Urothelium cell line (cell line): ENCODE measurements at places on chromosomes 7 and 10.

DNA sequence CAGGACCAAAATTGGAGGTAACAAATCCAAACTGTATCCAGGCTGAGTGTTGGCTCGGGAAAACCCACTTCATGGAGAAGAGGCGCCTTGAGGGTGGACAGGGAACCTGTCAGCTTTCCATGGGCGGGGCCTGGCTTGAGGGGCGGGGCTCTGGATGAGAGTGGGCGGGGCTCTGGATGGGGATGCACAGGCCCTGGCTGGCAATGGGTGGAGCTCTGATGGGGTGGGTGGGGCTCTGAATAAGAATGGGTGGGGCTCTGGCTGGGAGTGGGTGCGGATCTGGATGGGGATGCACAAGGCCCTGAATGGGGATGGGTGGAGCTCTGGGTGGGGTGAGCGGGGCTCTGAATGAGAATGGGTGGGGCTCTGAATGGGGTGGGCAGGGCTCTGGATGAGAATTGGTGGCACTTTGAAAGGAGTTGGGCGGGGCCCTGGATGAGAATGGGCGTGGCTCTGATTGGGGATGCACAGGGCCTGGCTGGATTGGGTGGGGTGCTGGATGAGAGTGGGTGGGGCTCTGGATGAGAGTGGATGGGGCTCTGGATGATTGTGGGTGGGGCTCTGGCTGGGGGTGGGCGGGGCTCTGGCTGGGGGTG, 96.6 kb upstream of the NPTX2 start:
- no peak for DNase-seq

GRCh38 chr7:30702200-30702599, 19.9 kb upstream of the CRHR2 start:
- no peak for DNase-seq

DNA sequence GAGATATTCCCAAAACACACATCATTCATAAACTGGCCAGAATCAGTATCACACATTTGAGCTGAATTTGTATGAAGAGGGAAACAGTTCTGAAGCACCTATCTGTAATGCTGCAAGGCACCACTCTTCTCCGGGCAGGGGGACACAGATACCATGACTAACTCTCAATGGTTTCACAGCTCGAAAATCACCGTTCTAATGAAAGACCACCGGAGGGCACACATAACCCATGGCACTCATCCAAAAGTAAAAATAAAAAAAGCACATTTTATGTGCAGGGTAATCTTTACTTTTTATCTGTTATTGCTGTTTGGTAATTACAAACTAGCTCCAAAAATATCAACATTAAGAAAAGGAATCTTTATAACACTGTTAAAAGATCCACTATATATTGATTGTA, 137.5 kb downstream of the PARD3 start:
- DNase-seq = no peak

DNA sequence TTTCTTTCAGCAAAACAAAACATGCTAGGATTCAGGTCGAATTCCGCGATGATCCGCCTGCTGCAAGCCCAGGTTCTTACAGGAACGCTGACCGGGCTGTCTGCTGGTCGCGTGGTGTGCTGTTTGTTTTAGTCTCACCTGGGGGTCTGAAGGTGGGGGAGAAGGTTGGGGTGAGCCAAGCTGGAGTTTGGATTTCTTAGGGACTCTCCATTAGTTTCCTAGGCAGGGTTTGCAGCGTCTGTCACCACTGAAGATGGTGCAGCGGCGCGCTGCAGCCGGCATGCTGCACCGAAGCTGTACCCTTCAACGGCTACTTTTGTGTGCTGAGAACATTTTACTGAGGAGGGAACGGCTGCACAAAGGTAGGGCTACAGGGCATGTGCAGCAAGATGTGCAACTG, 48.7 kb downstream of the GCC1 start:
- DNase-seq = no peak

DNA sequence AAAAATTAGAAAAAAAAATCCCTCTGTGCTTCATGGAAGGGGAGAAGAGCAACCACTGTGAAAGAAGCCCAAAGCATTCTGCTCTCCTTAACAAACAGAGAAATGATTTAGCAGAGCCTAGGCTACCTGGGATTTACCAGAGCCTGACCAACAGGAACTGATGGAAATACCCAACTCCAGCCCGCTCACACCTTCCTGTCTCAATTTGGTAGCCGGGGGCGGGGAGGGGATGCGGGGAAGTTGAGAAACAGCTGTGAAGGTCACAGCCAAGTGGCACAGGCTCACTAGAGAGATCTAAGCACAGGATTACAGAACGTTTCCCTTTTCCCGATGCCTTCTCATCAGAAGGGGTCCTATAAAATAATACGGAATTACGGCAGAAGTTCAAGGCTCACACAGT, 17.6 kb downstream of the RSU1 start:
- DNase-seq = no peak

DNA sequence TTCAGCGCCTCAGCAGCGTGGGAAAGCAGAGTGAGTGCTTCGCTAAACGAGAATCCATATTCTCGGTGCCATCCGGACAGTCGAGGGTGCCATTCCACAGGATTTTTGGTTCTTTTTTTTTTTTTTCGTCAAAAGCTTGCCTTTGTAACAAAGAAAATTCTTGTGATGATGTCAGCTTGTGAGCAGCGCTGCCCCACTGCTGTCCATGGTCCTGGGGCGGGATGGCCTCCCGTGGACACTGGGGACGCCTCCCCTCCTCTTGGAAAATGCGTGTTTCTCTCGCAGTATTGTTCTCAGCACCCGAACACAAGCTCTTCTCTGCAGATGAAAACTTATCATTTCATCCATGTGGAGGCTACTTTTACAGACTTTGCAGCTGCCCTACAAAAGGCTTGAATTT, 477.4 kb downstream of the TCERG1L start:
- peak; percentile 38 for DNase-seq

- no peak for DNase-seq
Measured at GRCh38 chr10:124625831-124626238, 118.3 kb downstream of the FAM53B start.

- no peak for DNase-seq
Measured at GRCh38 chr7:47685712-47686376, 103.9 kb upstream of the TNS3 start.

DNA sequence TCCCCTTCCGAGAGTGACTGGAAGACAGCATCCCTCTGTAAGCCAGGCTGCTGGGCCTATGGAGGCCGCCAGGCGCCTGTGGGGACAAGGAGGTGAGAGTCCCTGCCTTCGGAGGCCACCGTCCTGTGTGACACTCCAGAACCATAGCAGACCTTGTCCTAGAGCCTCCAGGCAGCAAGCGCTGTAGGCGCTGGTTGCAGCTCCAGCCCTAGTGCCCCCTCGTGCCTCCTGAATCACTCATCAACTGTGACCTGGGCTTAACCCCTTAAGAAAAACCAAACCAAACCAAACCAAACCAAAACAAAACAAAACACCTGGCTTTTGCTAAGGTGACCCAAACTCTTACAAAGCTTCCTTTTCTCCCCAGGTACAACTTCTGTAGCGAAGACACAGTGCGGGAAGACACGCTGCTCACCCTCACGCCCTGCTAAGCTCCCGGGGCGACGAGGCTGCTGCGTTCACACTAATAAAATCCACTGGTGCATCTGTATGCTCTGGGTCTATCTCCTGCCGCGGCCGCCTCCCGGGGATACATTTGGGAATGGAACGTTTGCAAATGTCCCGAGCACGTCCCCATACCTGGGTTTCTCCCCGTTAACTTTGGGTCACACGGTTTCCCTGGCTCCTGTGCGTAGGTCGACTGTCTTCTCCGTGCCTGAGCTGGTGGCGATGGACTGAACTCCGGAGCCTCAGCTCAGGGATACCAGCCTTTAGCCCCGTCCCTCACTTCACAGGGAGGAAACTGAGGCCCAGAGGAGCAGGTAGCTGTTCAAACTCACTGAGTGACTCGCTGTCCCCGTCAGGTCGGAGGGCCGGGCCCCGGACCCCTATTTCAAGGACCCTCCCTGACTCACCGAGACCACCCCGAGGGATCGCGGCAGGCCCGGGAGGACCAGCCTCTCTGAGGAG, 11.8 kb upstream of the PNLIPRP2 start:
- no peak for DNase-seq
